Central memory CD4-positive, alpha-beta T cell (primary cell): ENCODE measurements at places on chromosomes 5 and 9.

DNA sequence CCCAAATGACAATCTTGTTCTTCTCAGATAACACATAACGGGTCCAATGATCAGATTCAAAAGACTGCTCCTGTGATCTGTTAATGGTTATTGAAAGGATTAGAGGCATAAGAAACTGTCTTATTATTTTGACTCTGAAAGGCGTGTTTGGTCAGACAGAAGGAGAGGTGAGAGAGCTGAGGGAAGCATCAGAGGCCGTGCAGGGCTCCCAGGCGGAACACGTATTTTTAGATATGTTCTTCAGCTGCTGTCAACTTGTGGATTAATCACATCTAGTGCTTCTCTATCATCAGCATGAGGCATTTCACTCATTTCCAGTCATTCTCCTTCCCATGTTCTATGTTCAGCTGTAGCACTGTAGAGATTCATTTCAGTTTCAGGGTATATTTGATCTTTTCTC, 199.8 kb downstream of the MAPKAP1 start:
- DNase-seq = no peak

DNA sequence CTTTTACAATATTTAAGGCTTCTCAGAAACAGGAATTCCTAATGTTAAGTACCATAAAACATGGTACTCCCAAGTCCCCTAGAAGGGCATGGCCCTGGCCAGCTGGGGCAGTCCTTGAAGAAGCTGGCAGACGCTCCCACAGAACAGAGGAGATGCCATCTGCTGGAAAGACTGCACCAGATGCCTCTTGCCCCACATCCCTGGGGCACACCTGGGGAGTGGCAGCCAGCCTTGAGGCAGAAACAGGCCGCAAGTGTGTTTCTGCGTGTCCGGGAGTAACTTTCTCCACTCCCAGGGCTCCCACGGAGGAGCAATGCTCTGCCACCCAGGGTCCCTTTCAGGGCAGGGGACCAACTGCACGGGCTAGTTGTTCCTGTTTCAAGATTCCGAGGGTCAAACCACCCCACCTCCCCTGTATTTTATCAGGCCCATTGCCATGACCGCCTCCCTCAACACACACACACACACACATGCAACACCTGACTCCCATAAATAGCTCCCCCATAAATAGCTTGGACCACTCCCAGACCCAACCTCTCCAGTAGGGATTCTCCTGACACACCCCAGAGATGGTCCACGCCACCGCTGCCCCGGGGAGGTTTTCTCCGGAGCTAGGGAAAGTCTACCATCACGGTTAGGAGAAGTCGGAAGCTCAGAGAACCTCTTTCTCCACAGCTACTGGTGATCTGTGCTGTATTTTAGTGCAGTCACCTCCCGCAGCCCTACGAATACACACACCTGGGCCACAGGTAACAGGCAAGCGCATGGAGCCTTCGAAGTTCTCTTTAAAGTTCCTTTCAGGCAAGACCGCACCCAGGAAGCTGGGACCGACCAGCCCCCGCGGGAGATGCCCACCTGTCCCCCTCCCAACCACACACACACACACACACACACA, 1.5 kb downstream of the SPOCK1 start:
- no peak for DNase-seq

DNA sequence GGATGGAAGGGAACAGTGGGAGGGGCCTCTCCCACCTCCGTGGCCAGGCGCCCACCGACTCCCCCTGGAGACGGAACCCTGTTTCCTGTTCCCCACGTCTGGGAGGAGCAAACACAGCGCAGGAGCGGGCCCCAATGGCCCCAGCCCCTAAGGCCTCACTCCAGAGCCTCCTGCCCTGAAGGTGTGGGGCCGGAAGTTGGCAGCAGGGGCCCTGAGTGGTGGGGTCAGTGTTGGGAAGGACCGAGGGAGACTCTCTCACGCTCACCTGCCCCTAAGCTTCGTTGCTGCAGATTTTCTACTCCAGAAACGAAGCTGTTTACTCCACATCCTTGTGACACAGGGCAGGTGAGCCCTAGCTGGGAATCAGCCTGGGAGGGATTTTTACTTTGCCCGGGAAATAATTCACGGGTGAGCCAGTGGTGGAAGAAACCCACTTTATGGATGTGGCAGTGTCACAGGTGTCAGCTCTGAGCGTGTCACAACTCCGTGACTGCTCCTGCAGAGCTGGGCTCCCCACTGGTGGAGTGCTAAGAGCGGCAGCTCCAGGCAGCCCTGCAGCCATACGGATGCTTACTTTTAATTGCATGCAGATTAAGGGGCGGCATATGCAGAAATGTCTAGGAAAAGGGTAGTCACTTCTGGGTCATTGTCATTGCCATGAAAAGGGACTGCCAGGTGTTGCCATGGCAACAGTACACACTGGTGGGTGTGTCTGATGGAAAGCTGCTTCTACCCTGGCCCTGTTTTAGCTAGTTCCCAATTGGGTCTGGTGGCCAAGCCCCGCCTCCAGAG, 77.5 kb upstream of the OLFM1 start:
- no peak for DNase-seq

- DNase-seq = no peak
These were observed 1.3 kb downstream of the SEMA6A start for GRCh38 chr5:116573279-116573701.

- DNase-seq = no peak
These were observed 23.4 kb upstream of the ORM1 start for GRCh38 chr9:114299286-114300152.

DNA sequence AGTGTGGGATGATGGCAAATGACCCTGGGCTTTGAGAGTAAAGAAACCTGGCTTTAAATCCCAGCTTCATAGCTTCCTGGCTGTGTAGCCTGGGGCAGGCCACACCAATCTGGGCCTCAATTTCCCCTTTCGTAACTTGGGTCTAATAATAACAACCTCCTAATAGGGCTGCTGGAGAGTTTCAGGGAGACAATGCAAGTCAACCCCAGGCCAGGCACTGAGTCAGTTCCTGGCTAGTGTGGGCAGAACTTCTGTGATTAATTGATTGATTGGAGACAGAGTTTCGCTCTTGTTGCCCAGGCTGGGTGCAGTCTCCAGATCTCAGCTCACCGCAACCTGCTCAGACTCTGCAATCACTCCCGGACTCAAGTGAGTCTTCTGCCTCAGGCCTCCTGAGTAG, 3.3 kb upstream of the SH2D3C start:
- DNase-seq = no peak

GRCh38 chr9:99026271-99026955, 78.5 kb upstream of the TGFBR1 start:
- DNase-seq = no peak

- DNase-seq = no peak
These were observed 89.2 kb upstream of the PRLR start for GRCh38 chr5:35319333-35320002.

DNA sequence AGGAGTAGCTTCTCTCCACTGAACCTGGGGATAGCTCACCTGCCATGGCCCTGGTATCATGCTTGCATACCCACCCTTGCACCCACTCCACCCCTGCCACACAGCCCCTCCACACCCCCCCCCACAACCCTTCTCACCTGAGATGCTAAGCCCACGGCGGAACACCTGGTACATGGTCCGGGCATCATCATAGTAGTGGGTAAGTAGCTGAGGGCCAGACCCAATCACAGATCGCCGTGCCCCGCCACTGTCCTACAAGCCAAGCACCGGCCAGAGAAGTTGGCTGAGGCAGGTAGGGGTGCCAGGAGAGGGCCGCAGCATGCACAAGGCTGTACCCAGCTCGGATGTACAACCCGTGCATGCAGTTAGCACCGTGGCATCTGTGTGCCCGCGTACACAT, 20.7 kb downstream of the ACSL6 start:
- no peak for DNase-seq

DNA sequence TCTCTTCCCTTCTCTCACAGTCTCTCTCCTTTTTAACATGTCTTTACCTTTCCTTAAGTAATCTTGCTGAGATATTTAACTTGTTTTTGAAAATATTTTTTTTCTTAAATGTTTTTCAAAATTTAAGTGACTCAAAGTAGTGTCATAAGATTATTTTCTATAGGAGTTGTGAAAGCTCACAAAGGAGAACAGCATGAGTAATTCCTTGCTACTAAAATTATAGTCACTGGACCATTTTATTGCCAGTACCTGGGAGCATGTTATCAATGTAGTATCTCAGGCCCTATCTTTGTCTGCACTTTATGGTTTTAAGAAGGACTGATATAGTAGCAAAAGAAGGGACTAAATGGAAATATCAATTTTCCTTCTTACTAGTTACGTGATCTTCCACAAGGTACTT, 181.9 kb downstream of the TMEM232 start:
- DNase-seq = no peak

DNA sequence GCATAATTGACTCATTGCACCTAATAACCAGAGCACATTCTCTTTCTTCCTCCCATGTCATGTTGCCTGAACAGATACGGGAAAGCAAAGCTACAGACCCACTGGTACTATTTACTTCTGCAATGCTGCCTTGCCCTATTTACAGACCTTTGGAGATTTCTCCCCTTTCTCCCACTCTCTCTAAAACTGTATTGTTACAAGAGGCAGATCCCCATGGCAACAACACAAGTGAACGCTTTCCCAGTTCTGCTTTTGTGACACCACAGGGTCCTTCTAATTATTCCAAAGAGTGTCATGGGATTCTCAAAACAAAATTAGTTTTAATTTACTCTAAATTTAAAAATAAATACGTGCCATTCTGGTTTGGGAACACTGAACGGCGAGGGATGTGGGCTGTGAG, 104.7 kb downstream of the KCTD16 start:
- no peak for DNase-seq

- no peak for DNase-seq
These were observed 1.5 kb upstream of the MARCHF3 start for GRCh38 chr5:127031863-127032232.

GRCh38 chr5:108415726-108416125, 33.8 kb upstream of the FBXL17 start:
- DNase-seq = no peak

DNA sequence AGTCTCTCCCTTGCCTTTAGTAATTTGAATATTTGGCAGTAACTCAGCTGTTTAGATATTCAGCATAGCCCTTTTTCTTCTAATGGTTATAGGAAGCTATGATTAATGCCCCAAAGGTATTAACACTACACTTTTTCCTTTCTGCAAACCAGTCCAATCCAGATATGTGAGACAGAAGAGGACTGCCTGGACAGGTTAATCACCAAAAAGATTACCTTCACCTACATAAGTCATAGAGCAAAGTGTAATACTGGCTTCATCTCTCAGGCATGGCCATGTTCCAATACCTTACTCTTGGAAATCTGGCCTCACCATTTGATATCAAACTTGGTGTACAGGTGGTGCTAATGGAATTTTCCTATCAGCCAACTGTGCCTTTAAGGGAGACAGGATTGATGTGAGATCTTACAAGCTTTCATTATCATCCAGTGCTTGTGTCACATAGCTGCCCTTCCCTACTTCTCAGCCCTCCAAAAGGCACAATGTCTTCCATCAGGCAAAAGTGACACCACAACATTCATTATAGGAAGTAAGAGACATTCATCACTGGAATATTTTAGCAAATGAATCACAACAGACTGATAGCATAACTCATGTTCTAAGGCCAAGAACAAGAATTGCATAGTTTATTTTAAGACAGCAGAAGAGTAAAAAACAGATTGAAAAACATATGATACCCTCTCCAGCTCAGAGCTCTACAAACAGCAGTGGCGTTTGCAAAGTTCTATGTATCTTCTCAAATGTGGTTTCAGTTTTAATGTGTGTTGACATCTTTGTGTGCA, 91.2 kb upstream of the PAM start:
- DNase-seq = no peak

GRCh38 chr5:157382996-157383800, 76.8 kb upstream of the NIPAL4 start:
- DNase-seq = no peak

DNA sequence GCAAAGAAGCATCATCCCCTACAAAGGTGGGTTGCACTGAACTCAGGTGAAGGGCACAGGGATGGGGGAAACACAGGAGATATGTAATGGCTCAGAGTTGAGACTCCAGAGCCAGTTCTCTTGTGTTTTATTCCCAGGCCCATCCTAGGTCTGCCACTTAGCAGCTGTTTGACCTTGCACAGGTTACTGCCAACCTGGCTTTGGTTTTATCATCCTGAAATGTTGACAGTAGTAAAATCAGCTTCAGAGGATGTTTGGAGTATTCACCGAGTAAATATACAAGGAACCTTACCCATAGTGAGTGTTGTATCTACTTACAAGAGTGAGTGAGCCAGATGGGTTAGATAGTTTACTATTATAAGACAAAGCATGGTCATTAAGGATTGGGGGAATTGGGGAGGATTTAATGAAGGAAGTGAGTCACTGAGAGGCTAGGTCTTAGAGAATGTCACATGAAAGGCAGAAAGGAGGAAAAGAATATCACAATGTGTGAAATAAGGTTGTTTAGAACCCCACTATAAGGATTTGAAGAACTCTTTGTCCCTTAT, 141.3 kb downstream of the MAN2A1 start:
- no peak for DNase-seq

DNA sequence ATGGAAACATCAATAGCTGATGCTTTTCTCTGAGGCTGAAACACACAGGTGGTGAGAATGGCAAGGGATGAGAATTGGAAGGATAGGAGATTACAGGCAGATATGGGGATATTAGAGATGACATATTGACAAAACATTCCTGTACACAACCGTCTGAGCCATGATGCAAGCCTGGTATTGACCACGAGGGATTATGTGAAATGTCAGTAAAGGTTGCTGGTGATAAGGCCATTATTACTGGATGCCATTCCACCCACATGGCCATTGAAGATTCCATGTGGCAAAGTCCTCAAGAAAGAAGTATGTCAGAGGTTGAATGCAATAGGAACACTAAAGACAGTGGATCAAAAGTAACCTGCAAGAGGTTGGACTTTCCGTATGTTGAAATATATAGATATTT, 15.7 kb downstream of the GRAMD2B start:
- DNase-seq = no peak

DNA sequence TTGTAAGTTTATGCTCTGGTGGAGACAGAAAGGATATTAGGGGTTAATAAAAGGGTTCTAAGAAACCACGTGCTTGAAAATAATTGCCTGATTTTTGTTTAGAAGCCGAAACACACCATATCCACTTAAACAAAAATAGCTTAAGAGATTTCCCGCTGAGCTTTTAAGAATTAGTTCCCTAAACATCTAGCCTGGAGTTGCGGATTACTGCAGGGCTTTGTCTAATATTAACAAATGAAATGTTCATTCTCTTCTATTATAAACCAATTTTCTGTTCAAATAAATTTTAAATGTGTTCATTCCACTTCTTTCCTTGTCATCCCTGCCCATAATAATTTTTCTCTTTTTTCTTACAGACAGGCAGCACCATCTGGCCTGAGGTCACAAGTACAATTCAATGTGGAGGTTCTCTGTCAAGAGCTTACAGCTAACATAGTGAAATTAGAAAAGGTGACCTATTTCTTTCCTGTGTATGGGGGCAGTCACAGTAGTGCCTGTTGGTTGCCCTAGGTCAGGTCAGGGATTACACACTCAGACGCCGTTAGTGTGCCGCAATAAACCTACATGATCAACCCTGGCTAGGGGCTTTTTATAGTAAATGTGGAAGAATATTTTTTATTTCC, 65.3 kb downstream of the GRAMD2B start:
- DNase-seq = no peak

GRCh38 chr9:20463823-20464222, 158.5 kb downstream of the MLLT3 start:
- no peak for DNase-seq
